Stimulated activated CD8-positive, alpha-beta memory T cell treated with anti-CD3 and anti-CD28 coated beads, Interleukin-15, amount 100 ng/mL, for 48 hours (primary cell): ENCODE measurements at places on chromosomes 6 and 20.

DNA sequence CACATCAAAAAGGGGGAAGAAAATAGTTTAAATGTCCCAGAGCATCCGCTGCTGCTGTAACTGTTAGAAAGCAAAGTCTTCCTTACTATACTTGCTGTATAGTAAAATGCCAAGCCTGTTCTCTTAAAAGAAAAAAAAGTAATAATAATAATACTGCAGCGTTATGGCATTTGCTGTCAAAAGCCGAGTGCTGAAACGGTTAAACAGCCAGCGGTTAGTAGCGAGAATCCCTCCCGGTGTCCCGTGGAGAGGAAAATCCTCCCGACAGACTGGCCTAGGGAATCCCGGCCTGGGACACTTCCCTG, 19.5 kb upstream of the NFATC2 start:
- no peak for DNase-seq

DNA sequence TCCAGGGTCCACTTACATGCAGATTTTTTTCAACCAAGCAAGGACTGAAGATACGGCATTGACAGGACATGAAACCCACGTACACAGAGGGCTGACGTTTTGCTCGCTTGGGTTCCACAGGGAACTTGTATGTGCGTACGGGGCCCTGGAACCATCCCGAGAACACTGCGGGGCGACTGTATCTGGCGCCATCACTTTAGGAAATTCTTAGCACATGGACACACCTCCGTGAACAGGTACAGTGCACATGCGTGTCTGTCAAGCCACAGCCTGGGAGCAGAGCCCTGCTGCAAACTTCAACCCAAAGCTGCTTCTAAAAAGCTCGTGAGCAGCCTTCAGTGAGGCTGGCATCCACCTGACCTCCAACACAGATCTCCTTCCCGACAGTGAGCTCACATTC, 37.3 kb downstream of the TAF4 start:
- DNase-seq: no peak

- no peak for DNase-seq
These were observed 12.6 kb downstream of the MCM3 start for GRCh38 chr6:52271852-52272460.

DNA sequence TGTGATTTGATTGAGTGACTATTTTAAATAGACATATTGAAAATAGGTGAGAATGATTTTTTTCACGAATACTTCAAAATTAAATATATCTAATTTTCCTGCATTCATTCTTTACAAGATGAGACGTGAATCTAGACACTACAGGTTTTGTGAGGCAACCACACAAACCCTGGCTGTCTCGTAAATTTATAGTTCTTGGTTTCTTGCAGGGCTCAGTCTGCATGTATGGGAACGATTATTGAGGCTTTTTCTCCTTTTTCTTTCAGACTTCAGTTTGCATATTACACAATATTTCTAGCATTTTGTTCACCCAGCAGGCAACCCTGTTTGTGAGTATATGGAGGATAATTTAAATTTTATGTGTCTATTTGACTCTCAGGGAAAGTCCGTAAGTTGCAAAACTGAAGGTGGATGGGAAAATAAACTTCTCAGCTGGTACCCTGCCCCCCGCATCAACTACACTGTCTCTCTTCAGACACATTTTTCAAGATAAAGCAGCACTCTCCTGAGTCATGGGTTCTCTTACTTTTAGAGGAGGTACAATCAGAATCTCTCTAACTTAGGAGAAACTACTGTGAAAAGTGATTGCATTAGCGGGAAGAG, 1349.3 kb downstream of the GRIK2 start:
- no peak for DNase-seq

GRCh38 chr20:62571669-62572344, 70.5 kb upstream of the SLCO4A1 start:
- DNase-seq: no peak

GRCh38 chr20:21147593-21147992, 21.7 kb downstream of the KIZ start:
- DNase-seq: no peak

DNA sequence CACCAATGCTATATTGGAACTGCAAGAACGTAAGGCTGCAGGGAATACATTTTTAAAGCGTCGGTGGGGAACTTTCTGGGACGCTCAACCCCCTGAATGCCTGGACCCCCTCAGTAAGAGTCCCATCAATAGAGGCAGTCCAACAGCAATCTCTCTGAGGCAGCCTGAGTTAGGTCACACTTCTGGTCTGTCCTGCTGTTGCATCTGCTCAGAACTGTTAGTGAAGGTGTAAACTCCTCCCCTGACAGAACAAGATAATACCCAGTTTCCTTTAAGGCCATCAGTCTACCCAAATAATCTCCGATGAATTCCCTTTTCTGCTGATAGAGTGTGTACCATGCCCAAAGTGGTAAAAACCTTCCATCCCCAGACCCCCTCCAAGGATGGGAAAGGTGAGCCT, 1.1 kb upstream of the RNGTT start:
- DNase-seq: no peak

DNA sequence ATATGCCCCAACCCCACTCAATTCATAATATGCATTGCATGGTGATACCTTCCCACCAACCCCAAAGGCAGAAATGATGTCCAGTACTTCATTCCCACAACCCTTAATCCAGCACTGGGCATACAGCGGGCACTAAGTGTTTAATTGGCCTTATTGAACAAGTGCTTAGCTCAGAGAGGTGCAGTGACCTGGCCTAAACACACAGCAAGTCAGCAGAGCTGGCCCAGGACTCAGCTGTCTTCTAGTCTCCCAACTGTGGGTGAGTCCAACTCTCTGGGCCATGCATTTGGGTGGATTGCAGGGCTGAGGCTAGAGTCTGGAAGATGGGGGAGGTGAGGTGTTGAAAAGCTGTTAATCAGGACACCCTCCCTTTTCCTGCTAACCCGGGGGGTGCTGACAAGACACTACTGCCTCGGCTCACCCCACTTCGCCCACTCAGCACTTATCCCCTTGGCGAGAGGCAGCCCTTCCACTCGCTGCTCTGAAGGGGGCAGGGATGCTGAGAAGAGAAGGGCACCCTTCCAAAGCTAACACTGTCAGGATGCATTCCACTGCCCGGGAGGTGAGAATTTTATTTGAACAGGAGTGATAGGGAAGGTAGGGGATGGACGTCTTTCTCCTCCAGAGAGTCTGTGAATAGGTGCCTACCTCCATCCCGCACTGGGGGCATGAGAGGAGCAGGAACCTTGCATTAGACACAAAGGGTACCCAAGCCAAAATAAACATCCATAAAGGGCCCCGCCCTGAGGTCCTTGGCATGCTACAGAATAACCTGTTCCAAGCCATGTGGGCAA, 14.2 kb downstream of the KCNK5 start:
- DNase-seq: no peak

DNA sequence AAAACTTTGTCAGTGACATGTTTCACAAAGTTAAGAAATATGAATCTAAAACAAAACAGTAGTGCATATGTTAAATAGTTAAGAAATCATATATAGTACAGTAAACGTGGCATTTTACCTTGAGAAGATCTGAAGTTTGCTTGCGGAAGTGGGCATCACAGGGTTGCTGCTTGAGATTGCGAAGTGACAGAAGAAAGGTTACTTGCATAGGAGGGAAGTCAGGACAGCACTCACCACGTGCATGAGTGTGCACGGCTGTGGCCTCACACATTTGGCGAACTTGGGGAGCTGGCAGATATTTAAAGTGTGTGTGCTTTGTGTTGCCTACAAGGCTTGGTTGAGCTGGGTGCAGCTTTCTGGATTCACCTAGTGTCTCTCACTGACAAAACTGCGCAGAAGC, 431.5 kb upstream of the ARID1B start:
- no peak for DNase-seq

DNA sequence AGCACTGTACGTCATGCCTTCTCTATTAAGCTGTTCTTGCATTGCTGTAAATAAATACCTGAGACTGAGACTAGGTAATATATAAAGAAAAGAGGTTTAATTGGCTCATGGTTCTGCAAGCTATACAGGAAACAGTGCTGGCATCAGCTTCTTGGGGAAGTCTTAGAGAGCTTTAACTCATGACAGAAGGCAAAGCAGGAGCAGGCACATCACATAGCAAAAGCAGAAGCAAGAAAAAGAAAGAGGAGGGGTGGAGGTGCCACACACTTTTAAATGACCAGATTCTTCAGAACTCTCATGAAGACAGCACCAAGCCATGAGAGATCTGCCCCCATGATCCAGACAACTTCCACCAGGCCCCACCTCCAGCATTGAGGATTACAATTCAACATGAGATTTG, 30.1 kb downstream of the CYB5R4 start:
- DNase-seq: no peak

- no peak for DNase-seq
These were observed 54.3 kb upstream of the PTPN1 start for GRCh38 chr20:50455656-50456451.

DNA sequence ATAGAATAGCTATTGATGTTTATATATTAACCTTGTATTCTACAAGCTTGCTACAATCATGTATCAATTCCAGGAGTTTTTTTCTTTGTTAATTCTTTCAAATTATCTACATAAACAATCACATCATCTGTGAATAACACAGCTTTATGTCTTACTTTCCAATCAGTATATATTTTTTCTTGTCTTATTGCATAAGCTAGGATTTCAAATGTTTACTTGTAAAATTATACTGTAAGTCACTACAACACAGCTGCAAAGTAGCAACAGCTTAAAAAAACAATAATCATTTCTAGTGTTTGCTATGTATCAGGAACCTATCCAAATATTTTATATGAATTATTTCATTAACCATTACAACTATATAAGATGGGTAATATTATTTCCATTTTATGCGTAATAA, 270.4 kb downstream of the KIF16B start:
- DNase-seq: no peak

DNA sequence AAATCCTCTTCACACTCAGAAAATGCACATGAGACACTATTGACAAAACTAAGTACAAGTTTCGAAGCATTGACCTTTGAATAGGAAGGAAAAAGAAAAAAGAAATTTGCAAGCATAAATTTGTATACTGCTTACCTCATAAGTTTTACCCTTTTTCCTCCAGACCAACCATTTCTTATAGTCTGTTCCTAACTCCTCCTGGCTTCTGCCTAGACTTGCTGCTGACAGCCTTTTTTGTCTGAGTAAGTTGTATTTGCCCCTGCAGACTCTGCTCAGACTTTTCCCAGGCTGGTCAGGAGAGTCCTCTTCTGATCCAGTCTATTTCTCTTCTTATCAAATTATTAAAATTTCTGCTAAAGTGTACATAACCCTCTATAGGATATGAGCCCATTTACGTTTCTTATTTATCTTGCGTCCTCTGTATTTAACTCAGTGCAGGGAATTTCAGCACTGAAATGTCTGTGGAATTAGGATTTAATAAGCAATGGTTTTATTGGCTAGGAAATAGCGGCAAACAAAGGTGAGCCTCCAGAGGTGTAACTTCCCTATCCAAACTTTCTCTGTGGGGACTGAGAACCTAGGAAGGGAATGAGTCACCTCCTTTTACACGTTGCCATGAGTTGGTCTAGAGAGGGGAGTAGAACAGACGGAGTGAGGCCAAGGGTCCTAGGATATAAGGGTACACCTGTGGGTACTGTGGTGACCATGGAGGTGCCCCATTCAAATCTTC, 207.1 kb upstream of the MARCKS start:
- DNase-seq: no peak
